Esophagus squamous epithelium (tissue), 5 donors: ENCODE measurements at places on chromosomes 5 and 9.

- DNase-seq = no peak
These were observed 167.5 kb downstream of the PRR16 start for GRCh38 chr5:120631611-120632010.

DNA sequence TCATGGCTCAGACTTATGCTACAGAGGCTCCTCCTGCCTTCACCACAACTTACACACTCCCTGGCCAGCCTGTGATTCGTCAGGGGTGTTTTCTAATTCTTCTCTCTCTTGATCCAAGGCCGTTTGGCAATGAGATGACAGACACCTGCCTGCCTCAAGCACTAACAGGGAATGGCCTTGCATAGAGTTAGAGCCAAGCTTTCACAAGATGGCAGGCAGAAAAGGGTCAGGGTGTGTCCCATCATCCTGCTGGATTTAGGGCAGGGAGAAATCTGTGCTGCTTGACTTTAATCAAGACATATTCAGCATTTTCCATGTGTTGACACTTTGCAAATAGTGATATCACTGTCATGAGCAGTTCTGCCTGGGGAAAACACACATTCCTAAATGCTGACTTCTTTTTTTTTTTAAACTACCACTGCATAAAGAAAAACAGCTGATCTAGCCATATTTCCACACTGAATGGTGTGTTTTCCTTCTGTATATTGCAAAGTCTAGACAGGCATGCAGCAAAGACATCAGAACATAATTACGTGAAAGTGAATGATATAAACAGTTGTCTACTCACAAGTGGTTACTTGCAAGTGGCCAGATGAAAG, 95.0 kb upstream of the SLC25A48 start:
- DNase-seq = no peak

- no peak for DNase-seq
These were observed 12.3 kb downstream of the TLE4 start for GRCh38 chr9:79583952-79584654.

DNA sequence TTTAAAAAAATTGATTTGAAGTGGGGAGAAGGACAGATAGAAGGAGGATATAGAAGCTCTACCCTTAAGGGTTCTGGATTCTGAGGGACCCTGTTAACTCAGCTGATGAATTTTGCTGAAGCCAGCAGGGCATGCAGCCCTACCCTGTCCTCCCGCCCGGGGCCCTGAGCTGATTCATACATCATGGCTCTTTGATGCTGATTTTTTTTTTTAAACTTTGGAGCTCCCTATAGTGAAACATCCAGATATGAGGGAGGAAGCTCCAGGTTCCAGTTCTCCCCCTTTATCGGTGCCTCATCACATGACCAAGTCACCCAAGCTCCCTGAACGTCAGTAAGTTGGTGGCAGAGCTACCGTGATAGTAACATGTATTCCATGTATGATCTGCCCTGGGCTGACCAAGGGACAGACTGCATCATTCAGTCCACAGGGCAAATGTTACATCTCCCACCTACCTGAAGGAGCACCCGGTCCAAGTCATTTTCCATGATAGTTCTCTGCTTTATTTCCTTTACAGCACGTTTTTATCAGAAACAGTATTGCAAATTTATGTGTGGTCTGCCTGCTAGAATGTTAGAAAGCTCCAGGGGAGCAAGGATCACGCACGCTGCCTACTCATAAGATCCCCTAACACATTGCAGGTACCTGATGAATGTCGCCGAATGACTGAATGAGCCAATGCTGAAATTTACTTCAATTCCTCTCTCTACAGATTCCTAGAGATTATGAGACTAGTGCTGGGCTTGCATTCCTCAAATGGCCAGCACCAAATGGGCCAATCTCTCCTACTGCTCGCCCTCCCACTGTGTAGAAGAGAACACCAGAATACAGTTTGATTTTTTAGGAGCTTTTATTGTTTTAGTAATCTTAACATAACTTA, 25.9 kb downstream of the SPARC start:
- no peak for DNase-seq

DNA sequence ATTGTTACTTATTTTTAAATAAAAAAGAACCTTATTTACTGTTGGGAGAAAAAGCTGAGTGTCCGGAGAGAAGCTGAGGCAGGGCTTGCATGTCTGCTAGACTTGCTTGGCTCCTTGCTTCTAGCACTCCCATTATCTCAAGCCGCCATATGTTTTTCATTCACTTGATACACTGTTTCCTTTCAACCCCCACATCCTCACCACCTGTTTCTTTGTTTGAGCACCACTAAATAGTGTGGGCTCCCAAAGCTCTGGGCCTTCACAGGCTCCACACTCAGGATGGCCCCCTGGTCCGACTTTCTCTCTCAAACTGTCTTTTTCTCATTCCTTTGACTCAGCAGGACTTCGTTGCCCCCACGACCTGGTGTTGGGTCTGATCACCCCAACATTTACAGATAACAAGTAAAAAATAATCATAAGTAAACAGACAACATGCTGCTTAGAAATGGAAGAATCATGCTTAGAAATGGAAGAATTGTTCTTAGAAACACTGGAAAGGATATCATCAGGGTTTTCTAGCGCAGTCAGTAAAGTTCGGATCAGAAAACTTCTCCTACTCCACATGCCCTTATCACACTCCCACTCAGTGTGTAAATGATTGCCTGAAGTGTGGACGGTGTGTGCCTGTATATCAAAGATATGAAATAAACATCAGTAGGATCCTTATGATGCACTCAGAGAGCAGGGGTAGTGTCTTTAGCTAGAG, 58.5 kb downstream of the APTX start:
- no peak for DNase-seq

DNA sequence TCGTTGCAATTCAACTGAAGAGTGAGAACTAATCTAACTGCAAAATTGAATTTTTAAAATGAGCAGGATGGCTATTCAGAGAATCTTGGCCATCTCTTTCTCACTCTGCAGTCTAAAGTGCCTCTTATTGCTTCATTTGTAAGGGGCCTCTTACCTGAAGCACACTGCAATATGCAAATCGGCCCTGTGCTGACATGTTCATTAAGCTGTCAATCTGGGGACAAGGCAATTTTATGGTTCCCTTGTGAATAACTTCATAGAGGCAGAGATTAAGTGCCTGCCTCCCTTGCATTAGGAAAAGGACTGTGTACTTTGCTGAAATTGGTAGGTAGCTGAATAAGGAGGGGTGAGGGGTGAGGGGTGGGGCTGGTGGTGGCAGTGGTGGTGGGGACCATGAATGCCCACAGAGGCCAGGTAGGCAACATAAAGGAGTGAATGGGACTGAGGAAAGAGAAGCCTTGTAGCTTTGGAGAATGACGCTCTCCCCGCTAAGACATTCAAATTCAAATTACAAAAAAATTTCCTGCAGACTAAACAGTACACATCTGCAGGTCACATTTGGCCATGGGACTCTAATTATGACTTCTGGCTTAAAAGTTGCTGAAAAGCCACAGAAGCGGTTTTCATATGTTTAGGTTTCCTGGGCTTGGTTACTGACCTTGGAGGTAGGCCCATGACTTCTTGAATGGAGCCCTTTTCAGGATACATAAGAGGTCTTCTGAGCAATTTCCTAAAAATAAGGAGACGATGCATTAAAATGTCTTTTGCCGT, 25.0 kb downstream of the TNFSF8 start:
- no peak for DNase-seq

GRCh38 chr5:154761046-154761736, 6.0 kb downstream of the LARP1 start:
- DNase-seq = no peak

DNA sequence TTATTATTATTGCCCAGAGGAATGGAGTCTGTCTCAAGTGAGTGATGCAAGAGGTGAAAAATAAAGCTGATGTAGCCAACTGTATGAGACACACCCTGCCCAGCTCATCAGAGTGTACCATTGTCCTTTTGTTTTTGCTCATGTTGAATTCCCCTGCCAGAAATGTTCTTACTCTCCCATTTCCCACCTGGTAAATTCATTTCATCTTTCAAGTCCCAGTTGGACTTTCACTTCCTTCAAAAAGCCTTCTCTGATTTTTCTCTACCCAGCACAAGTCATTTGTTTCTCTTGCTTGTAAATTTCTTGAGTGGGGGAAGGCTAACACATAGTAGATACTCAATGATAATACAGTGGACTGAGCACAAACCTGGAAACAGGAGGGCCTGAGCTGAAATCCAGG, 394.5 kb upstream of the ZNF462 start:
- DNase-seq = no peak

- DNase-seq = no peak
These were observed 172.6 kb upstream of the S1PR3 start for GRCh38 chr9:88818495-88819201.

GRCh38 chr9:1051210-1051583, 1.0 kb downstream of the DMRT2 start:
- no peak for DNase-seq

DNA sequence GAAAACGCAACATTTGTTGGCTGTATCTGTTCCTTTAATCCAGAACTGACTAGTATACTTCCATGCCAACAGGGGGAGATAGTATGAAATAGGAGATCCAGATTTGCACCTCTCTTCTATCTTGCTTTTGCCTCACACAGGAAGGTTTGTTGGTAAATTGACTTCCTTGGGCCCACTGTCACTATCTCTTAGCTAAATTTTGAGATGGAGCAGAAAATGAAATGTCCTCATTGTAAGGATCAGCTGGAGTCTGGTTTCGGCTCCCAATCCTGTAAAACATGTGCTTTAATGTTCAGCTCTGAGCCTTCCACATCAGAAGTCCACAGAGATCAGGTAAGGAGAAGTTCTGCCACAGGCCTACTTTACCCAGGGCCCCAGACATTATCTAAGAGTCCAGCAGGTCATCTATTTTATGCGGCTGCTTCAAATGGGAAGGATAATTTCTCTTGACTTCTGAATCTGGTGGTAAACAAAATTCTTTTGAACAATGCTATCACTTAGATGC, 176.8 kb downstream of the FER start:
- no peak for DNase-seq

GRCh38 chr9:127566351-127567001, 45.6 kb upstream of the STXBP1 start:
- no peak for DNase-seq

GRCh38 chr9:137968235-137968634, 90.7 kb downstream of the CACNA1B start:
- no peak for DNase-seq

- DNase-seq = no peak
These were observed 15.1 kb downstream of the PRKACG start for GRCh38 chr9:68998812-68999211.

- no peak for DNase-seq
These were observed 19.8 kb downstream of the RGMB start for GRCh38 chr5:98793223-98793622.

DNA sequence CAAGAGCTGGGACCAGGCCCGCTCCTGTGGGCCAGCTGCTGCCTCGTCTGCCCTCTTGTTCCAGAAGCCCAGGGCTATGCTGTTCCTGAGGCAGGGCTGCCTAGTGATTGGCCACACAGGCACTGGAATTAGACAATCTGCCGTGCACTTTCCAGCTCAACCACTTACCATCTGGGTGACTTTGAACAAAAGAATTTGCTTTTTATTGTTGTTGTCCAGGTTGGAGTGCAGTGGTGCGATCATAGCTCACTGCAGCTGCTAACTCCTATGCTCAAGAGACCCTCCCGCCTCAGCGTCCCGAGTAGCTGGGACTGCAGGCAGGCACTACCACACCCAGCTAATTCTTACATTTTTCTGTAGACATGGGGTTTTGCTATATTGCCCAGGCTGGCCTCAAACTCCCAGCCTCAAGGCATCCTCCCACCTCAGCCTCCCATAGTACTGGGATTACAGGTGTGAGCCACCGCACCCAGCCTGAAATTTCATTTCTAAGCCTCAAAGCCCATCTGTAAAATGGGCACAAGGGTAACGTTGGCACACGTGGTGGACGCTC, 1.2 kb upstream of the NEK6 start:
- no peak for DNase-seq

GRCh38 chr9:93315118-93315517, 131.2 kb downstream of the WNK2 start:
- DNase-seq = no peak

GRCh38 chr9:16461851-16462250, 408.6 kb downstream of the BNC2 start:
- DNase-seq = no peak

DNA sequence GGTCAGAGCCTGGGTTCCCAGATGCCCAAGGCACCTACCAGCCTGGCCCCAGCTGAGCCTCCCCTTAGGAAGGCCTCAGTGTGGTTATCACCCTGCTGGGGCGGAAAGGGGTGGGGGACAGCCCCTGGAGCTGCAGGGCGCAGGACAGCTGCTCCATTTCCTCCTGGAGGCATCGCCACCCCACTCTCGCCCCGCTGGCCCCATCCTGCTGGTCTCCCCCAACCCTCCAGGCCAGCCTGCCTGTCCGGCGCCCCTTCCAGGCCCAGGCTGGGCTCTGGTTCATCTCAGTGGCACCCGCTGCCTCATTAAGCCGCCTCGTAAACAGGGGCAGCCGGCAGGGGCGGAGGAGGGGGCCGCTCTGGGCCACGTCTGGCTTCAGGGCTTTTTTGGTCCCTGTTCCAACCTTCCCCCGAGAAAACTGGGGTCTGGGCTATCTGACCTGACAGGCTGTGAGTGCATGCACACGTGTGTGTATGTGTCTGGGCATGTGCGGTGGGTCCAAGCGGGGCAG, 30.8 kb upstream of the ENHO start:
- DNase-seq = no peak

GRCh38 chr5:84381502-84382362, 2.9 kb downstream of the EDIL3 start:
- no peak for DNase-seq

DNA sequence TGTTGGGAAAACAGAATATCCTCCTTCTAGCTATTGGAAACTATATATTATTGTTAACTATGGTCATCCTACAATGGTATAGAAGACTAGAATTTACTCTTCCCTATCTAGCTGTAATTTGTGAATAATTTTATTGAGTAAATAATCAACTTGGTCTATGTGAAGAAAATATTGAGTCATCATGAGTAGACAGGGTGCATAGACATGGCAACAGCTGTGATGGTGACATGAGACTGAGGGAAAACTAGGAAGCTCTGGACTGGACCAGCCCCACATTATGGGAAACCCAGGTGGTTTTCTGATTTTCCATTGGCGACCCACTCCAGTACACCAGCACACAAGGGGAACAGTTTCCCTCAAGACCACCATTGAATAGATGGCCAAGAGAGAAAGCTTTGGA, 95.0 kb downstream of the APBA1 start:
- DNase-seq = no peak

DNA sequence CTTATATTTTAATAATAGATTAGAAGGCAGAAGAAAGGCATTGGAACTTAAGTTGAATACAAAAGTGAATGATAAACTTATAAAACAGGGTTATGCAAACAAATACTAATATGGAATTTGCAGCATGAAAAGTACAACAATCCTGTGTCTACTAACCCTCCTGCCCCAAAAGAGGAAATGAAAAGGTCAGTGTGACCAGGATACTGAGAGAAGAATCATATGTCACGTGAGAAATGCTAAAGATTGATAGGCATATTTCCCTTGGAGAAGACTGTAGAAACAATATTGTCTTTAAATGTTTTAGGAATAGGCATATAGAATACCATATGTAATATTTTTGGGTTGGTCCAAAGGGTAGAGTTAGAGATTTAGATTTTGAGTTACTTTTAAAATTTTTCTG, 3.8 kb downstream of the WDR36 start:
- no peak for DNase-seq

- no peak for DNase-seq
These were observed 14.1 kb upstream of the OR2S2 start for GRCh38 chr9:35972093-35972492.
